NCI-H187 (cell line): ENCODE measurements at places on chromosomes 7 and 10.

DNA sequence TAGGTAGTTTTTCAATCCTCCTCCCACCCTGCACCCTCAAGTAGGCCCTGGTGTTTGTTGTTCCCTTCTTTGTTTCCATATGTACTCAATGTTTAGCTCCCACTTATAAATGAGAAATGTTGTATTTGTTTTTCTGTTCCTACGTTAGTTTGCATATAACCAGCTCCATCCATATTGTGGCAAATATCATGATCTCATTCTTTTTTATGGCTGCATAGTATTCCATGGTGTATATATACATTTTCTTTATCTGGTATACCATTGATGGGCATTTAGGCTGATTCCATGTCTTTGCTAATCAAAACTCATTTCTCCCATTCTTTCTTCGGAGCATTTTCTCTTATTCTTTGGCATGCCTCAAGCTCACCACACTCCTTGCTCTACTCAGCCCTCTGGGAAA is 789.6 kb upstream of the KCND2 start:
- no peak for DNase-seq

- DNase-seq = no peak
Measured at GRCh38 chr7:99557940-99558305, 519 bp upstream of the ZNF655 start.

DNA sequence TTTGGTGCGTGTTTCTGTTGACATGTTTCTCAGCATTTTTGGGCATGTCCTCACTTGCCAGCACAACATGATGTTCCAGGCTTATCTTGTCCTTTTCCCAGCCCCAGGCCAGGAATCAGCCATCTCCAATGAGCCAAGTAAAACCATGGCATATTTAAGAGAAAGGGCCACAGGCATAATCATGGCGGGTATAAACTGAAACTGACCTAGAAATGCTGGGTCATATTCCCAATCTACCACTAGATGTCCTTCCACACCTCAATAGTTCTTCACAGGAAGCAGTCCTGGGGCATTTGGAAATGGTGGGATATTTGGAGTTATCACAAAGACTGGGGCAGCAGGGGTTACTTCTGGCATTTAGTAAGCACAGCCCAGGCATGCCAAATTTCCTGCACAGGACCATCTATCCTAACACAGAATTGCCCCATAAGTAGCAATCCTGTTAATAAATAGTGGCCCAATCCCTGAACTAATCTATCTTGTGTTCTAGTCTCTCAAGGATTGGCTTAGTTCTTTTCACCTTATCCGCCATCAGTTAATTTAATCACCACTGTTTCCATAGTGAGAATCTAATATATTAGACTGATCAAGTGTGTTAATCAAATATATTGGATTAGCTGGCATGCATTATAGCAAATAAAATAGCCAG is 101.6 kb downstream of the NPSR1 start:
- no peak for DNase-seq

DNA sequence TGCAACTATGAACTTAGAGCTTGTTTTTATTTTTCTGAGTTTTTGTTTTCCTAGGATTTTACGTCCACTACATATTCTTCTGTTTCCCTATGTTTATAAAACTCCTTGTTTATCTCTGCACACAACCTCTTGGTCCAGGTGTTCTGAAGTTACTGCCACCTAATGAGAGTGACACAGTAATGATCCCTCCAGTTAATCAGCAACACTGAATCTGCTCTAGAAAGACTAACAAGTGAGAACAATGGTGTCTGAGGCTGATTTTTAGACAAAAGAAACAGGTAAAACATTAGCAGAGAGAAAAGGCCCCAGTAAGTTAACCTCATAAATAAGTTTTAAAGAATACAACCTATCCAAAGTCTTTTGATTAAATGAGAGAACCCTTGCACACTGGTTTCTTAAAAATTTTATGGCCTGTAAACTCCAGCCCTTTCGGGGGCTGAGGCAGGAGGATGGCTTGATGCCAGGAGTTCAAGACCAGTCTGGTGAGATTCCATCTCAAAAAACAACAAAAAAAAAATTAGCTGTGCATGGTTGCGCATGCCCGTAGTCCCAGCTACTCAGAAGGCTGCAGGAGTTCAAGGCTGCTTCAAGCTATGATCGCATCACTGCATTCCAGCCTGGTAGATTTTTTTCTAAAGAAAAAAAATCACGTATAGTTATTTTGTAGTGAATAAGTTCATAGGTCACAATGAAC is 397.6 kb downstream of the MAGI2 start:
- DNase-seq = no peak

DNA sequence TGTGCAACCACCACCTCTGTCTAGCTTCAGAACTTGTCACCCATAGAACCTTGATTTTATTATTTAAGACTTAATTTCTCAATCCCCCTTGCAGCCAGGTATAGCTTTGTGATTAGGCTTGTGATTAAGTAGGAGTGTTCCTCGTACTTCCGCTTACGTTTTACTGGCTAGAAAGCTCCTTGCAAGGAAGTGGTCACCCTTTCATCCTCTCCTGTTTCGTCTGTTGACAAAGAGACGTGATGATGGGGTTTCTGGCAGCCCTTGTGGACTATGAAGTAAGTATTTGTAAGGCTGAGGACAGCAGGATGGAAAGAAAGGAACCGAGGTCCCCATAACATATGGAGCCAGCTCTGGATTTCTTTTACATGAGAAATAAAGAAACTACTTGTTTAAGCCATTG is 86.5 kb upstream of the KDM7A start:
- DNase-seq = no peak

- no peak for DNase-seq
Measured at GRCh38 chr7:48426966-48427555, 255.8 kb downstream of the ABCA13 start.

DNA sequence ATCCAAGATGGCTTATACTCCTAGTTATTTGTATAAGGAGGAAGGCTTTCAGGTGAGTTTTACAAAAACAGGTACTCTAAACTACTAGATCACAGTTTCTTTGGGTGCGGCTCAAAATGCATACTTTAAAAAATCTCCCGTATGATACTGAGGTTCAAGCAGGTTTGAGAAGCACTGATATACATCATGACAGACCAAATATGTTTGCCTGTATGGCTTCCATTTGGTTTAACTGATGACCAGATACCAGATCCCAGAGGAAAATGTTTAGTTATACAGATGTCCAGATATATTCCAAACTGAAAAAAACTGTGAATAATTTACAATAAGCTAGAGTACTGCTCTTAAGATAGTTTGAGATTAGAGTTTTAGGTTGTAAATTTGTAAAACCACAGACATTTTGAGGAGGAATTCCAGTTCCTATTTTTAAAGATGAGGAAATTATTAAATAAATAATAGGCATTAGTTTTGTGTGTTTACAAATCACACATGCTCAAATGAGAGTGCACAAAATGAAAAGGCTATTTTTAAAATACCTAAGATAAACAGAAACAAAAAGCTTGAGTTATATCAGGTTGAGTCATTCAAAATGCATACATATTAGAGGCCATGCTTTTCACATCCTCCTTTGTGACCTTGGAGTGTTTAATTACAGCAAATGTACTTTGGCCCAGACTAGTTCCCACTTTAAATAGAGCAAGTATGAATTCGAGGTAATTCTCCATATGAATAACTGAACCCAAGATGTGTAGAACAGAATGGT is 60.5 kb downstream of the SEMA3C start:
- DNase-seq = no peak

DNA sequence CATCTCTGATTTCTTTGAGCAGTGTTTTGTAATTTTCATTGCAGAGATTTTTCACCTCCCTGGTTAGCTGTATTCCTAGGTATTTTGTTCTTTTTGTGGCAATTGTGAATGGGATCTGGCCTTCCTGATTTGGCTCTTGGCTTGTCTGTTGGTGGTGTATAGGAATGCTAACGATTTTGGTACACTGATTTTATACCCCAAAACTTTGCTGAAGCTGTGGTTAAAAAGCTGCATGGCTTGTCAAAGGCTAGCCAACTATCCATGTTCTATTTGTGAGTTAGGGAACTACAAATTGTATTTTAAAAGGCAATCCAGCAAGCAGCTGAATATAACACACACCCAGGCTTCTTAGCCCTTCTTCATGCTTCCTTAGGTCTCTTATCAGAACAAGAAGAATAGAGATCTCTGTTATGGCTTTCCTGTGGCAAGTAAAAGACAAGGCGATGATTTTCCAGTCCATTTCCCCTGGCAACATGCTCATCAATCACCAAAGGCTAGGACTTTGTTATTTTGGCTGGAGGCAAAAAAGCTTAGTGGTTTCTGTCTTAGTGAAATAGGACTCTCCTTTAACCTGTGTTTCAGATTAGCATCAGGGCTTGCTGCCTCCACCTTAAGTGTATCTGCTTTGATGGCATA is 77.5 kb downstream of the CDK6 start:
- no peak for DNase-seq

DNA sequence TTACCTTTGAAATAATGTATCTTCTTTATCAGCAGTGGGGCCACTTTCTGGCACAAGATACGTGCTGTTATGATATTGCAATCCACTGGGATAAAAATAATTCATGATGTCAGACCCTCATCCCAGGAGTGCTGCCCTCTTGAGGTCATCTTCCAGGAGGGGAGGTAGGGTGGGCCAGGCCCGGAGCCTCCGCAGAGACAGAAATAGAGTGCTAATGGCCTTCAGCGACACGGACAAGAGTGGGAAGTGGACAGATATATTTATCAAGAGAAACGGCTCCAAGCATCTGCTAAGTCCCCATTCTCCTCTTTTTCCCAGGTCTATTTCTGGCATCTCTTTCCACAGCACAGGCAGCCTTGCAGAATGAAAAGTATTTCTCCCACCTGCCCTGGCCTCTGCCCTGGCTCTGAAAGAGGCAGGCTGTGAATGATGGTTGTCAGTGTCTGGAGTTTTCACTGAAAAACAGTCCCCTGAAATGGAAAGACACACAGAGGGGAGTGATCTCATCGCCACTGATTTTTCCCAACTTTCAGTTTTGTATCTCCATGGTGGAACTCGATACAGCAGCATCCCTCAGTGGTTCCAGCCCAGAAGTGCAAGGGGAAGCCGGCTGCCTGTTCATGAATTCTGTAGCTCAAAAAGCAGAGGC is 251.7 kb upstream of the MYO3A start:
- no peak for DNase-seq

GRCh38 chr7:55365205-55365674 is at the start of gene LANCL2:
LANCL2 (plus strand) TSS chr7:55365337; CDS start chr7:55366026, 689 bp downstream.
- DNase-seq = no peak

DNA sequence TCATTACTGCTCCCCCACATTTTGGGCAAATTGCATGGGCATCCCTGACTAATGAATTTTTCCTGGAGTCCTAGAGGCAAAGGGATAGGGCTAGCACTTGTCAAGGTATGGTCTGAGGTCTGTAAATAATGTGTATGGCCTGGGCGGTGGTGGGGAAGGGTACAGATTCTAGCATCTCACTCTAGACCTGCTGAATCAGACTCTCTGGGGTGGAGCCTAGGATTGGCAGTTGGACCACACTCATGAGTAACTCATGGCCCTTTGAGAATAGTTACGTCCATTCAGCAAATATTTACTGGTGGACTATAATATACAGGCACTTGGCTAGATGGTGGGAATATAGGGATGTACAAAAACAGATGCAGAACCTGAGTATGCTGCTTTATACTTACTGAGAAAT is 118.0 kb downstream of the CELF2 start:
- DNase-seq = no peak

DNA sequence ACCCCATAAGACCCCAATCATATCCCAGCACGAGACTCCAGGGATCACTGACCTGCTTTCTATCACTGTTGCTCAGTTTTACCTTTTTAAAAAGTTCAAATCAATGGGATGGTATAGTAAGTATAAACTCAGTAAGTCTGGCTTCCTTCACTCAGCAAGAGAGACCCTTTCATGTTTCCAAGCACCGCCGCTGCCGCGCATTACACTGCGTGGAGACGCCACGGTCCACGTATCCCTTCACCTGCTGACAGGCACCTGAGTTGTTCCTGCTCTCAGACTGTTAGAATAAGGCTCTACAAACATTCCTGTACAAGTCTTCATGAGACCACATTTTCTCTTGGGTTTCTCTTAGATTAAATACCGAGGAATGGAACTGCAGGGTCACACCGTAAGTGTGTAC is 28.3 kb downstream of the MAD1L1 start:
- DNase-seq = no peak

DNA sequence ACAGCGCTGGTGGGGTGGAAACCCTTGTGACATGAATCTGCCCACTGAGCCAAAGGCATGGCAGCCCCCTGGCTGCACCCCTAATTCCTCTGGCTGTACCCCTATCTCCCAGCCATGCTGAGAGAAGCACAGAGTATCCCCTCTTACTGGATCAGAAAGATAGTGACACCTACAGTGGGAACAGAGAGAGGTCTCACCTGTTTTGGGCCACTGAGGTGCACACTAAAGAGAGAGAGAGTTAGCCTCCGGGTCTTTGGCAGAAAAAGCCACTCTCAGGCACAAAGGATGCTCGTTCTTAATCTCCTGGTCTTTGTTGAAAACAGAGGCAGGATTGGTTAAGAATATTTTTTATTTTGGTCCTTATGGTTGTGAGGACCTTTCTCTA is 11.3 kb downstream of the TSPAN14 start:
- no peak for DNase-seq

DNA sequence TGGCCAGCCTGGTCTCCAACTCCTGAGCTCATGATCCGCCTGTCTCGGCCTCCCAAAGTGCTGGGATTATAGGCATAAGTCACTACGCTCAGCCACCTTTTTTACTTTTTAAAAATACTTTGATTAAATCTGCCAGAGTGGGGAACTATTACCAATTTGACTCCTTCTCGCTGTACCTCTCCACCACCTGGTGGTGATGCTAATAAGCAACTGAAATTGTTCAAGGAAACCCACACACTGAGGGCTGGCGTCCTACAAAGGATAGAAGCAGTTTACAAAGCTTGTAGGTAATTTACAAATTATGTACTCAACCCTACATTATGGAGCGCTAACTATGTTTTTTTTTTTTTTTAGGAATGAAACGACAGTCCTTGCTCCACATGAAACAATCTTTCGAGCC is 111.1 kb downstream of the CPED1 start:
- no peak for DNase-seq

GRCh38 chr7:81457852-81458522 is 311.9 kb downstream of the HGF start:
- no peak for DNase-seq

- no peak for DNase-seq
Measured at GRCh38 chr10:60942788-60943315, 1.1 kb downstream of the RHOBTB1 start.

DNA sequence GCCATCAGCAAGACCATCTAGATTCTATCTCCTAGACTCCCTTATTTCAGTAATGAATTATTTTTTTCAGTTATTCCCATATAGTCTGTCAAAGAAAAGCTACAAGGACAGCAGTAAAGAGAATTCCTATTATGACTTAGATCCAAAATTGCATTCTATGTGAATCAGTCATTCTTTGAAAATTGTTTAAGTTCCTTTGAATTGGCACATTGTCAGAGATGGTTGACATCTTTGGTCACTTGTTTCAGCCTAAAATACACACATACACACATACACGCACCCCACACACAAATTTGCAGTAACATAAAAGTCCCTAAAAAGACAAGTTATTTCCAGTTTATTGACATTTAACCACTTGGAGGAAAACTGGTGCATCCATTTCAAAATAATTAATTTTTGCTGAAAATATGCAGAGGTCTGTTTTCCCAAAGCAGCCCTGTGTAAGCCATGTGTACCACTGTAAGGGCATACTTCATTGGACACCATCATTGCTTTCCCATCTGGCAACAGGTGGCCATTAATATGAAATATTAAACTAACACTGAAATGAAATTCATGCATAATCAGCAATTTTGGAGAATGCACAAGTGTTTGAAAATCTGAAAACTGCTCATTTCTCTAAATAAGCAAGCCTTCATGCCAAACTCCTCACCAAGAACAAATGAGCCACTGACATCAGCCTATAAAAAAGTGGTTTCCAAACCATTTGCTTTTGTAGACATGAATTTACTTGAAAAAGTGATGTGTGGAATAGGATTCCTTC is 121.7 kb upstream of the COL1A2 start:
- DNase-seq = no peak

- DNase-seq = no peak
Measured at GRCh38 chr7:88386665-88387156, 80.0 kb upstream of the STEAP4 start.
